Right lobe of liver (tissue), 6 donors: ENCODE measurements at places on chromosomes 6 and 20. TPM values are rescaled to one million over a fixed set of nuclear protein-coding genes. Genes with fewer than 3 reads are reported as not detected.
A peak's percentile ranks its signal among the peaks of the same experiment; 100 is the strongest.

- H3K27me3 ChIP-seq: no peaks in the 10 kb centered on the region
- no peak for DNase-seq
- no peaks in the 10 kb centered on the region for H3K4me1 ChIP-seq
- H3K36me3 ChIP-seq: no peaks in the 10 kb centered on the region
- H3K27ac ChIP-seq: no peak overlapping the region
- H3K4me3 ChIP-seq: no peak overlapping the region
These were observed 3.0 kb downstream of the ZBP1 start for GRCh38 chr20:57617079-57617795.

DNA sequence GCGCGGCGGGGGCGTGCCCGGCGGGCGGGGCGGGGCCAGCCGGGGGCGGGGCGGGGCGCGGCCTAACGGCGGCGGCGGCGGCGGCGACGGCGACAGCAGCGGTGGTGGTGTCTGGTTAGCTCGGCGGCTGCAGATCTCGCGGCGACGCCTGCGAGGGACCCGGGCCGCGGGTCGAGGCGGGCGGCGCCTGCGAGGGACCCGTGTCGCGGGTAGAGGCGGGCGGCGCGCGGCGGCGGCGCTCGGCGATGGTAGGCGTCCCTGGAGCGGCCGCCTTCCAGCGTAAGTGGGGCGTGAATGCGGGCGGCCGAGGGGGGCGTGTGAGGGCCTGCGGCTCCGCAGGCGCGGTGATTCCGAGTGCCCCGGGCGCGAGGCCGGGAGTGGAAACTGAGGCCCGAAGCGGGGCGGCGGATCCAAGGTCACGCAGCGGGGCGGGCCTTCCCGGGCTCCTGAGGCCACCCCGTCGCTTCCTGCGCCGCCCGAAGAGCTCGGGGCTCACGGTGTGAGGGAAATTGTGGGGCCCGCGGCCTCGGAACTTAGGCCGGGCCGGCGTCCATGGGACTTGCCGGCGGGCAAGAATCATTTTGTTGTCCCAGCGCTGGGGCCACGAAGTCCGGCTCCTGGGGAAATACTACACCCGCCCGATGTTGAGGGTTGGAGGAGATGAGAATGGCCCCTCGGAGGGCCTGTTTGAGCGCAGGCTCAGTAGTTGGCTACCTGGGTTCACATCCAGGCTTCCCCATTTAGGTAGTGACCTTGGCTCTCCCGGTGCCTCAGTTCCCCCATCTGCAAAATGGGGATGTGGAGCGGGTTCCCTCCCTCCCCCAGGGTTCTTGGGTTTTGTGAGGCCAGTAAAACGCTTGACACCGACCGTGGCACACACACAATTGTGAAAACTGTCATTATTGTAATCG, at the start of gene CBFA2T2:
CBFA2T2 (plus strand) TSS at position 74 of the 911 bp plus-strand sequence; CDS start at position 246, 172 bp downstream.
- H3K27me3 ChIP-seq: no peaks in the 10 kb centered on the region
- peak within 1 kb of the TSS; percentile 87 for H3K27ac ChIP-seq
- peak within 1 kb of the TSS; percentile 77 for H3K4me3 ChIP-seq
- no peaks in the 10 kb centered on the region for H3K36me3 ChIP-seq

DNA sequence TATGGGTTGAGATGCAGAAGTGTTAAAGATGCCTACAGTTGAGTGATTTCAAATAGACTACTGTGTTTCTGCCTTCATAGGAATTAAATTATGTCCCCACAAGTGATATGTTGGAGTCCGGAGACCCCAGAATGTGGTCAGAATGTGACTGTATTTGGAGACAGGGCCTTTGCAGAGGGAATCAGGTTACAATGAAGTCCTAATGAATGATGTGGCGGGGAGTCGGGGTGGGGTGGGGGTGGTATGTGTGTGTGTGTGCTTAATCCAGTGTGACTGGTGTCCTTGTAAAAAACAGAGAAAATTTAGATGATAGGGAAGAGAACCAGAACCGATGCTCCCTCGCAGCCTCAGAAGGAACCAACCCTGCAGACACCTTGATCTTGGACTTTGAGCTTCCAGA, 448.2 kb downstream of the QKI start:
- H3K27me3 ChIP-seq: no peaks in the 10 kb centered on the region
- no peak overlapping the region for H3K4me3 ChIP-seq
- H3K27ac ChIP-seq: no peak overlapping the region
- H3K4me1 ChIP-seq: no peaks in the 10 kb centered on the region
- H3K36me3 ChIP-seq: no peaks in the 10 kb centered on the region

- no peak for DNase-seq
- H3K27ac ChIP-seq: no peak overlapping the region
- H3K4me1 ChIP-seq: no peaks in the 10 kb centered on the region
- no peaks in the 10 kb centered on the region for H3K27me3 ChIP-seq
- H3K4me3 ChIP-seq: no peak overlapping the region
These were observed 9.6 kb downstream of the IGF2R start for GRCh38 chr6:159978291-159979135.

REM1 gene
- total RNA-seq: 0.25 TPM

UBD gene
- 2.2 TPM for total RNA-seq
